H9 (cell line): ENCODE measurements at places on chromosomes 11 and 22.

- no peak for DNase-seq
Observed at GRCh38 chr11:95123556-95123955, 33.9 kb downstream of the ENDOD1 start.

GRCh38 chr11:77019976-77020595, 14.1 kb upstream of the B3GNT6 start:
- no peak for DNase-seq

GRCh38 chr11:114448749-114449482, 9.6 kb downstream of the REXO2 start:
- DNase-seq = no peak

GRCh38 chr11:79045800-79046304, 395.0 kb downstream of the TENM4 start:
- DNase-seq = no peak

GRCh38 chr11:91730057-91730456, 494.6 kb upstream of the FAT3 start:
- no peak for DNase-seq

DNA sequence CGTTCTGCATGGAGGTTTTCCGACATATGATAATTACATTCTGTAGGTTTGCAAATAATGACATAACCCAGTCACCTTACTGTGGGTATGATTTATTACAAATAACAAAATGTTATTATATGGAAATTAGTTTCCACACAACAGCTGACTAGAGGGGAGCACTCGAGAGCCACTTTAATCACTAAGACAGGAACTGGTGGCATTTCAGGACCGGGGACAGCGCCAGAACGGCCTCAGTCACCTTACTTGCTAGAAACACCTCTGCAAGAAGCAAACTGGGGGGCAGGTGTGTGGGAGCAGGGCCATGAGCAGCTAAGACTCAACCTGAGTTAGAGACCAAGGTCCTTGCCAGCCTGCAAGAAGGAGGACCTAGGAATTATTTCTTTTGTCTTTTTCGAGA, 199.9 kb downstream of the DSCAML1 start:
- peak; percentile 78 for DNase-seq

DNA sequence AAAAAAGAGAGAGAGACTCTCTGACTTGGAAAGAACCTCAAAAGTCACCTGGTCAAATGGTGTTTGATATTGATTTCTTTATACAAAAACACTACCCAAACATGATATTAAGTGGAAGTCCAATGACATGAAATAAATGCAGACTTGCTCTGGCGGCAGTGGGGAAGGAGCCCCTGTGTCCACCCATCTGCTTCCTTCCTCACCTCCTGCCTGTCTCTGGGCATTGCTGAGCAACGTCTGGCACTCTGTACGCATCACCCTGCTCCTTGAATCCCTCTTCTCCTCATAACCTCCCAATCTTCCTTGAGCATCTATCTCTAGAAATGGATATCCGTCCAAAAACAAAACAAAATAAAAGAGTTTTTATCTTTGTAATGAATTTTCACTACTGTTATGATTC, 39.9 kb upstream of the GRAMD1B start:
- DNase-seq = no peak

- DNase-seq = no peak
Observed at GRCh38 chr11:121508449-121508848, 55.7 kb upstream of the SORL1-AS1 start.

DNA sequence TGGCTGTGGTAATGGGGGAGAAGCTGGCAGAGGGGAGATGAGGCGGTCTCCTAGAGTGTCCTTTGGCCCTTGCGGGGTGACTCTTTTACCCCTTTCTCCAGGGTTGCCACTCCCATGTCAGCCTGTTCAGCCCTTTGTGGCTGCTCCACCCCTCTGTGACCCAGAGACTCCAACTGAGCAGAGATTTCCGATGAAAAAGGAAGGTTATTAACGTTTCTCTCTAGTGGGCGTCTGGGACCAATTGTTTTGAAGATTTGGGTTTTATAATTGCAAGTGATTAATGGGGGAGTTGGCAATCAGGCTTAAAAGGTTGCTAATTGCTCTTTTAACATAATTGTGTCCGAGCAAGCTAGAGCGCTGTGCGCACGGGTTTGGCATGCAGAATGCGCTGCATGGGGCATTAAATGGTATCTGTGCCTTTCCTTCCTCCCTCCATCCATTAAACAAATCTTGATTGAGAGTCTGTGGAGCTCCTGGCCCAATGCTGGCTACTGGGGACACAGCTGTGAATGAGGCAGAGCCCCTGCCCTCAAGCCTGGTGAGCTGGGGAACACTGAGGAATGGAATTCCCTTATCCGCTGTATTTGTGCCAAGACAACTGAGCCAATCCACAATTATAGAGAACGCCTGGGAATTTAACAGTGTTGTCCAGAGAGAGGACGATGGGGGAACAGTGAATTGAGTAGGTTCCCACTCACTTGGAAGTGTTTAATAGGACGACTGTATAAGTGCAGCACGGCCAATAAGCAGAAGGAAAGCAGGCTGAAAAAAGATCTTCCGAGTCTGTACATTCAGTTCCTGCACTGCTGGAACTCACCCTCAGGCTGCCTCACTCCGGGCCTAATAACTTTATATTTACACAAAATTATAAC, 295.9 kb downstream of the MIAT start:
- peak; percentile 53 for DNase-seq

DNA sequence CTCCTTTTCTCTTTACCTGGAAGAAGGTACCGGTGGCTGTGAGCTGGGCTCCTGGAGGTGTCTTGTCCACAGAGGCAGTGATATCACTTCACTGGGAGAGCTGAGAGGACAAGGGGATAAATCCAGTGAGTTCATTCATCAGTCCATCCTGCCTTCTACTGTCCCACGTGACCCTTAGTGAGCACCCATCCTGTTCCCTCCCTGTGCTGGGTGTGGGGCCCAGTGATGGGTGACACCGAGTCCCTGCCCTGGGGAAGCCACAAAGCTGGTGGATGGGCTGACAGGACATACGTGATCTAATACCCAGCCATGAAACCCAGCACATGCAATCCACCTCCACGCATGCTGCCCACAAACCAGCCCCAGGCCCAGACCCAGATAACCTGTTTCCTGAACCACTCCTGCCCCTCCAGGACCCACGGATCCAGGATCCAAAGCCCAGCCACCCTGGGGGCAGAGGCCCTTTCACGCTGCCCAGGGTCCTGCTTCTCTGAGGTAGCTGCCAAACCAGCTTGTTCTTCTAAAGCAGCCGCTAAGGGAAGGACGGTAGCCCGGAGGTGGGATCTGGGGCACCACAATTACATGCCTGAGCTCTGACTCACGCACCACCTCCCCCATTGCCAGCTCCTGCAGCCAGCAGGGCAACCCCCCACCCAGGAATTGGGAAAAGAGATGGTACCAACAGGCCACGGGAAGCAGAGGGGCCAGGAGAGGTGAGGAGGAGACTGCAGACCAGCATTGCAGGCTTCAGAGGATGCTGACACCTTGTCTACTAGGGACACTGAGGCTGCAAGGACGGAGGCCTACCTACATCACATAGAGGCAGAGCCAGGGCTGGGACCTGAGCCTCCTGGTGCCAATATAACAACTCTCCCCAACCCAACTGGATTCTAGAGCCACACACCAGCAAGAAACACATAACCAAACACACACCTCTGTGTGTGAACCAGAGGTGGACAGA, 35.2 kb downstream of the GDPD5 start:
- peak; percentile 73 for DNase-seq

DNA sequence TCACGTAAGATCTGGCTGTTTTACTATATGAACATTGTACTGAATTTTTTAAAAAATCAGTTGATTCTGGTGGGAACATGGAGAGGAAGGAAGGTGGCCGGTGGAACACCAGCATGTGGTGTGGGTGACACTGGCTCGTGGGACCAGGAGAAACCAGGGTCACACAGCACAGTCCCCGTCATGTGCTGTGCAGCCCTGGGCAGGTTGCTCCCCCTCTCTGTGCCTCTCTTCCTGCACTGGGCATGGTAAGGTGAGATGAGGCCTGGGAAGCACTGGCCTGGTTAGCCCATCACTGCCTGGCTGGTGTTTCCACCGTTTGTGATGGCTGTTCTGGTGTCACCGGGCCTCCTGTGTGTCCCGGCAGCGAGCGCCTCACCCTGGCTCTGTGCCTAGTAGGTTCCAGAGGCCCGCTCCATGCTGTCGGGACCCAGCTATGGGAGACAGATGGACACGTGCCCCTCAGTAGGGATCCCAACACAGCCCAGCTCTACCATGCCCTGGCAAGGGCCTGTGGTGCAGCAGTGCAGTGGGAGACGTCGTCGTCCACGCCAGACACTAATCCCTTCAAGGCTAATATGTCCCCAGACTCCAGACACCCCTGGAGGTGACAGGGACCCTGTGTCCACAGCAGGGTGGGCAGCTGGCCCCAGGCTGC, 88.2 kb upstream of the LINC01488 start:
- no peak for DNase-seq

DNA sequence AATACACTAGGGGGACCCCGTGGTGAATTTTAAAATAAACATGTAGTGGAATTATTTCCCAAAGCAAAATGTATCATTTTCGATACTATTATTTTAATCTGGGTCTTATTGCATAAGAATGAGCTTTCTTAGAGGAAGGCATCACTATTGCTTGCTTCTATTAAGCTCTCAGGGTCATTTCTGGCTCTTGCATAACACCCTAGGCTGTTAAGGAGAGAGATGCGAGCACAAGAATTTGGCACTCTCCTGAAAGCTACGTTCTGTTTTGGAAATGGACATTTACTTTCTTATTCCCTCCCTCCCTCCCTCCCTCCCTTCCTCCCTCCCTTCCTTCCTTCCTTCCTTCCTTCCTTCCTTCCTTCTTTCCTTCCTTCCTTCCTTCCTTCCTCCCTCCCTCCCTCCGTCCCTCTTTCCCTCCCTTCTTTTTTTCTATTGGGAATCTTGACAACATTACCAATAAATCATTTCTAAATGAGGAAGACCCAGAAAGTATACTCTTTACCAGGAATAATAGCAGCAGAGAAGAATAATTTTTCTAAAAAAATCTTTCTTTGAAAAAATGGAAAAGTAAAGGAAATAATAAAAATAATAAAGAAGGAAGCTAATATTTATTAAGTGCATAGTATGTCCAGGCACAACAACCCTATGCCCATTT, 83.6 kb upstream of the BDNF start:
- no peak for DNase-seq

- peak; percentile 72 for DNase-seq
Observed at GRCh38 chr22:31926969-31927368, 17.4 kb upstream of the YWHAH start.

- DNase-seq = peak; percentile 88
Observed at GRCh38 chr11:63508009-63508408, 2.1 kb downstream of the LGALS12 start.

DNA sequence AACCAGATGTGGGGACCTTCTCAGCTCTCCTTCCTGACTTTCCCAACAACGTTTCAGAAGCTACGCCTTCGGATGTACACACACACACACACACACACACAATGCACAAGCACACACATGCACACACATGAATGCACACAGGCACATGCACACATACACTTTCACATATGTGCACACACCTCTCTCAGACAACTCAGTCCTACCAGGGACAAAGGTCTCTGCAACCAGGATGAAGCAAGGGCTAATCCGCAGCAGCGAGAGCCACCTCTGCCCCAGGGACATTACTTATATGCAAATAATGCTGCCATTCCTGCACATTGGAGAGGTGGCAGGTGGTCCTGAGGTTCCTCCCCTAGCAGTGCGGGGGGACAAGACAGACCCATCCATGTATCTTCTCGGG, 27.4 kb upstream of the LINC01488 start:
- no peak for DNase-seq

- peak; percentile 77 for DNase-seq
Observed at GRCh38 chr22:21632237-21632895, at the start of gene CCDC116. Gene CCDC116 (plus strand): TSS chr22:21632760. CDS start chr22:21633182, 422 bp downstream.

- DNase-seq = no peak
Observed at GRCh38 chr11:126755526-126755925, 245.0 kb downstream of the KIRREL3 start.

- no peak for DNase-seq
Observed at GRCh38 chr11:68734111-68734510, 17.2 kb downstream of the TESMIN start.

DNA sequence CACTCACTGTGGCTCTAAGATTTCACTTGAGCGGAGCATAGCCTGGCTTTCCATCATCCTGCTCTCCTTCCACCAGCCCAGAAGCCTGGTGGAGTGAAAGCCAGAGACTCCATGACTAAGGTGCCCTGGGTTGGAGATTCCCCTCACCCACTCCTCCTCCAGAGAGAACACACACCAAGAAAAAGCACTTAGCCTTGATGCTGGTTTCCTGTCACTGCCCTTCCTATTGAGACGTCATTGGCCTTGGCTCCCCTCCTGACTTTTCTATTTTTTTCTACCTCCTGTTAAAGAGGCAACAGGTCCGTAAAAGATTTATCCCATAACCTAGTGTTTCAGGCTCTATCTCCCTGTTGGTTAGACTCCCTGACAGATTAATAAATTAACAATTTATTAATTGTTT, 38.5 kb upstream of the APLNR start:
- no peak for DNase-seq

- no peak for DNase-seq
Observed at GRCh38 chr22:50550395-50550794, 4.7 kb downstream of the KLHDC7B start.

DNA sequence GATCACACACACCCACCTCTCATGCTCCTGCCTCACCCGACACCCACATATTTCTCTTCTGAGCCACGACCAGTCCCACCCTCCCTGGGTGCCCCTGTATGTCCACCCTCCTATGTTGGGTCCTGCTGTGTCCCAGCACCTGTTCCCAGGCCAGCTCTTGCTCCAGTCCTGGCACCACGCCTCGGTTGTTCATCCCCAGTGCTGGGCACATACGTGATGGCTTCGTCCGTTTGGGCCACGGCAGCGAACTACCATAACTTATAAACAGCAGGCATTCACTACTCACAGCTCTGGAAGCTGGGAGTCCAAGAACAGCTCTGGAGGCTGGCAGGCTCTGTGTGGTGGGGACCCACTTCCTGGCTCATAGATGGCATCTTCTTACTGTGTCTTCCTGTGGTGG, 116.9 kb downstream of the BRD1 start:
- no peak for DNase-seq

- DNase-seq = no peak
Observed at GRCh38 chr11:11078344-11079086, 220.7 kb upstream of the ZBED5 start.

GRCh38 chr11:114977651-114978050, 299.3 kb downstream of the NXPE2 start:
- DNase-seq = no peak

DNA sequence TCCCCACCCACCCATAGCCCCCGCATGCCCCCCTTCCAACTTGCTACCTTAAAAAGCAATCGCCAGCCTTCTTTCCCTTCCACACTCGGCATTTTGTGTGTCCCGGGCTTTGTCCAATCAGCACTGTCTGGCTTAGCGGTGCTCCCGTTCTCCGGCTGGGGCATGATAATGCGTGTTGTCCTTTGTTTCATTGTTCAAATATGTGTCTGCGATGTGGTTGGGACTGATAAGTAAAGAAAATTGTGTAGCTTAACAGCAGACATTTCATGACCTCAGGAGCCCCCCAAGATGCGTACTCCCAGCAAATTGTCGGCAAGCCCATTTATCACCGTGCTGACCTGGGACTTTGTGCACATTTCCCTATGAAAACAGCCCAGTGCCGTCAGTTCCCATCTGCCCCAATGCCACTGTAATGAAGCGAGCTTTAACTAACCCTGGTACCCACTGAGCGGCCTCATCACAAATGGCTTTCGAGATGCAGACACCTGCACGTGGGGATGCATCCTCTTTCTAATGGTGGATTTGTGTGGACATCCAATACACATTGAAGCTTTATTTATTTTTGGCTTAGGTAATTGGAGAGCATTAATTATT, 167.0 kb upstream of the E2F8 start:
- DNase-seq = no peak
